ENCODE measurements at places on chromosomes 13 and 19.

DNA sequence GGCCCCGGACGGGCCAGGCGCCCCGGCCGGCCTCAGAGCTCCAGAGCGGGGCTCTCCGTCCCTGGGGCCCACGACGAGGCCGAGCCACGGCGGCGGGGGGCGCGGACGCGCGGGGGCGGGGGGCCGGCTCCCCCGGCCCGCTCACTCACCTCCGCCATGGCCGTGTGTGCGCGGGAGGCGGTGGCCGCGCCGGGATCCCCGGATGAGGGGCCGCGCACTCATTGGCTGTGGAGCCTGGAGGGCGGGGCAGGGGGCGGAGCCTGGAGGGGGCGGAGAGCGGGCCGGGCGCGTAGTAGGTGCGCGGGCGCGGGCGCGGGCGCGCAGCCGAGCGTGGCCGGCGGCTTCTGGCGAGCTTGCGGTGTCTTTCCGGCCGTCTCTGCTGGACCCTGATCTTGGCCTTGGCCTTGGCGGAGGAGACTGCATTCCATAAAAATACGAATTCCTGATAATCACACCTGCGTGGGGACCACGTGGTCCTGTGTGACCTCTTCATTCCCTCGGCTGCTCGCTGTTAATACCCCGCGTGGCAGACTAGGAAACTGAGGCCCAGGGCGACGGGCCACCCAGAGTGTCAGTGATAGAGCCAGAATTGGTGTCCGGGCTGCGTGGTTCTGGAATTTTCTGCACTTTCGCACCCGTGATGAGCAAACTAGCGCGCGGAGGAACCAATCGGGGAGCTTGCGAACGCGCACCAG lies at the start of gene MIER2:
Gene MIER2, minus strand, starts transcription at position 172 of the 695 bp plus-strand sequence. Its CDS starts 14 bp downstream, at position 158.
- peak; percentile 96 for DNase-seq

DNA sequence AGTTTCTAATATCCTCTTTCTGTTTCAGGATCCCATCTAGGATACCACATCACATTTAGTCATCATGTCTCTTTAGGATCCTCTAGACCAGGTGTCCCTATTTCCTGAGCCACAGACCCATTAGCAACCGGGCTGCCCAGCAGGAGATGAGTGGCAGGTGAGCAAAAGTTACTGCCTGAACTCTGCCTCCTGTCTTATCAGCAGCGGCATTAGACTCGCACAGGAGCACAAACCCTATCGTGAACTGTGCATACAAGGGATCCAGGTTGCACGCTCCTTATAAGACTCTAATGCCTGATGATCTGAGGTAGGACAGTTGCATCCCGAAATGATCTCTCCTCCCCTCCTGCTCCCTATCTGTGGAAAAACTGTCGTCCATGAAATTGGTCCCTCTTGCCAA lies 7.8 kb upstream of the CEBPG start:
- no peak for DNase-seq

DNA sequence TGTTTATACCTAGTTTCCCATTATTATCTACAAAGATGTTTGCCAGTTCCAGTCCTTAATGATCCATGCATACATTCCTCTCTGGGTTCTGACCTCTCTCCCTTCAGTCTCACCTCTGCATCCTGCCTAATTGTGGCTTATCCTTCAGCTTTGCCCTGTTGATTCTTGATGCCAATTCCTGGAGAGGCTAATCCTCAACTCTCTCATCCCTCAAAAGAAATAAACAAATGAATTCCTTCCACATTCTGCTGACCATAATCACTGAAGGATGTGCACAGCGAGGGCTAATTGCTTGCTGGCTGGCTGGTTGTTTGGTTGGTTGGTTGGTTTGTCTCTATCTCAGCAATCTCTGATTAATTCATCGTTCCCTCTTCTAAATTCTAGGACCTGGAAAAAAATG lies 113.8 kb downstream of the IRS2 start:
- no peak for DNase-seq

GRCh38 chr13:45254396-45254795 lies 53.6 kb upstream of the KCTD4 start:
- no peak for DNase-seq

- no peak for DNase-seq
Observed at GRCh38 chr13:51818781-51819511, 15.0 kb upstream of the DHRS12 start.

GRCh38 chr13:96248103-96248502 lies 158.2 kb downstream of the HS6ST3 start:
- DNase-seq, result no peak

- no peak for DNase-seq
Observed at GRCh38 chr13:95289020-95289444, 12.2 kb downstream of the ABCC4 start.

GRCh38 chr13:27962128-27962841 lies 6.8 kb downstream of the CDX2 start:
- no peak for DNase-seq

DNA sequence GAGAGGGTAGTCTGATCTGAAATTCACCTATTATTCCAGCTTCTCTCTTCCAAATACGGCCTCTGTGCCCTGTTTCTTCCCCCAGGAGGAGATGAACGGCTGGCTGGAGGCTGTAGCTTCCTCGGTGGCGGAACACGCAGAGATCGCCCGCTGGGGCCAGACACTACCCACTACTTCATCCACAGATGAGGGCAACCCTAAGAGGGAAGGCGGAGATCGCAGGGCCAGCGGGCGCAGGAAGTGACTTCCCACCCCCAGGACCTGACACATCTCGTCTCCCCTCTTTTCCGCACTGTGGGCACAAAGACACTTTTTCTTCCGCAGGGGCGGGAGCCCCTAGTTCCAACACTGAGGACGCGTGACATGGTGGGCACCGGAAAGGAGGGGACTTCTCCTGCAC lies 1.3 kb upstream of the SHKBP1 start:
- no peak for DNase-seq

DNA sequence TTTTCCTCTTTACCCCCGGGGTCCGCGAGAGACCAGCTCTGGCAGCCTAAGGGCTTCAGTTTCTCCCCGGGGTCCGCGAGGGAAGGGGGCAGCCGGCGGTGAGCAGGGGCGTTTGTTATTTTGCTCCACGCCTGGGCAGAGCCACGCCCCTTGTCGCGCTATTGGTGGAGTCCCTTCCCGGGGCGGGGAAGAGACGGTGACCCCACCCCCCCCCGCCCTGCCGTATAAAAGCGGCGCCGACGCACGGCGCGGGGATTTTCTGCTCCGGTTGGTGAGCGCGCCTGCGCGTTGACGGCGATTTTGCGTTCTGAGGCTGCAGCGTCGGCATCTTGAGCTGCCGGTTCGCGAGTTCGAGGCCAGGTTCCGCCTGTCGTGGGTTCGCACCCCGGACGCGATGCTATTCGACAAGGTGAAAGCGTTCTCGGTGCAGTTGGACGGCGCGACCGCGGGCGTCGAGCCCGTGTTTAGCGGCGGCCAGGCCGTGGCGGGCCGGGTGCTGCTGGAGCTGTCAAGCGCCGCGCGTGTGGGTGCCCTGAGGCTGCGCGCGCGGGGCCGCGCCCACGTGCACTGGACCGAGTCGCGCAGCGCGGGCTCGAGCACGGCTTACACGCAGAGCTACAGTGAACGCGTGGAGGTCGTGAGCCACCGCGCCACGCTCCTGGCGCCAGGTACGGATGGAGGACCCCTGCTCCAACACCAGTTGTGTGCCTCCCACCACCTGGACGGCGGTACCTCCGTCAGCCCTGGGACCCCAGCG lies at the start of gene ARRDC2:
Gene ARRDC2, plus strand, starts transcription at position 254 of the 757 bp plus-strand sequence. Its CDS starts 141 bp downstream, at position 395.
- DNase-seq, result peak; percentile 85

GRCh38 chr13:107361666-107362065 lies 793.7 kb upstream of the ARGLU1 start:
- no peak for DNase-seq

- no peak for DNase-seq
Observed at GRCh38 chr19:489418-490196, 6.7 kb upstream of the MADCAM1 start.

GRCh38 chr13:92952161-92952560 lies 274.4 kb upstream of the GPC6 start:
- DNase-seq, result no peak

- DNase-seq, result peak; percentile 5
Observed at GRCh38 chr13:74574964-74575728, 440.9 kb upstream of the KLF12 start.

DNA sequence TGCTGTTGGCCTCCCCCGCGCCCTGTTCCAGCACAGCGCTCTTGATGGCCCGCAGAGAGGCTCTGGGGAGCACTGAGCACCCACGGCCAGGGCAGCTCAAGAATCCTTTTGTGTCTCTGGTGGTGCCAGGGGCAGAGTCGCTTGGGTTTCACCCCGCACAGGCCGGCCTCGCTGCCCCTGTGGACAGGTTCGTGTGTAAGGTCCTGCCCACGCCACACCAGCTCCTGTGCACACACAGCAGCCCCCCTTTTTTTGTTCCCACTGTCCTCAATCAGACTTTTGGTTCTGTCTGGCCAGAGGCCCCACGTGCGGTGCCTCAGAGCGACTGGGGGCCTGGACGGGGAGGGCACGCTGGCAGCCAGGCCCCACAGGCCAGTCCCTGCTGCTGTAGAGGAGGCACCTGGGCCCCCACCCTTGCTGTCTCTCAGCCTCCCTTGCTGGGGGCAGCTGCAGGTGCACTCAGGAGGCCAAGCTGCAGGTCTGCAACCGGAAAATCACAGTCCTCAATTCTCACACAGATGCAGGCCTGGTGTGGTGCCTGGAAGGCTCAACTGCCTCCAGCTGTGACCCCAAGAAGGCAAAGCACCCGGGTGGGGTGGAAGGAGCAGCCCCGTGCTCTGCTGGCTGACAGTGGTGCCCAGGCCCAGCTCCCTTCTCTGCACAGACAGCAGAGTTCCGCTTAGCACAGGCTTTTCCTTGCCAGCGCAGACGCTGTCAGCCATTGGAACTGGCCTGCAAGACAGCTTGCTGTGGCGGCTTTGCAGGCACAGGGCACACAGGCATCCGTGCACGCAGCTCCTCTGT lies 12.6 kb upstream of the F7 start:
- no peak for DNase-seq

GRCh38 chr19:10681658-10682057 lies 19.6 kb upstream of the QTRT1 start:
- no peak for DNase-seq

GRCh38 chr19:42254089-42254849 lies 659 bp downstream of the ERF start:
- peak; percentile 73 for DNase-seq

DNA sequence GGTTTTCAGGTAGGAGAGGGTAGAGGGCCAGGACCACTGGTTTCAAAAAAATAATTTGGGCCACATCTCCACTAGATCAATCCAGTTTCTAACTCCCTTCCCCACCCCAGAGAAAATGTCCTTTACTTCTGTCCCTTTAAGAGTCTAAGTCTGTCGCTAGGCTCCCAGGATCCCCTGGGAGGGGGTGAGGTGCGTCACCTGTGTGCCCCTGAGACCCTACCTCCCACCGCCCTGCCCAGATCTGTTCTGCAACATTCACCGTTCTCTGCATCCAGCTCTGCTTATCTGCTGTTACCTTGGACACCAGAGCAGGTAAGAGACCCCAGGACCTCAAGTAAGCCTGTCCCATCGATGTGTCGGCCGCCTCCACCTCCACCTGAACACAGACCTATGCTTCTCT lies at the start of gene GFY:
Gene GFY, plus strand, starts transcription at position 211 of the 400 bp plus-strand sequence. CDS start 1,043 bp downstream, outside the sequence.
- no peak for DNase-seq

DNA sequence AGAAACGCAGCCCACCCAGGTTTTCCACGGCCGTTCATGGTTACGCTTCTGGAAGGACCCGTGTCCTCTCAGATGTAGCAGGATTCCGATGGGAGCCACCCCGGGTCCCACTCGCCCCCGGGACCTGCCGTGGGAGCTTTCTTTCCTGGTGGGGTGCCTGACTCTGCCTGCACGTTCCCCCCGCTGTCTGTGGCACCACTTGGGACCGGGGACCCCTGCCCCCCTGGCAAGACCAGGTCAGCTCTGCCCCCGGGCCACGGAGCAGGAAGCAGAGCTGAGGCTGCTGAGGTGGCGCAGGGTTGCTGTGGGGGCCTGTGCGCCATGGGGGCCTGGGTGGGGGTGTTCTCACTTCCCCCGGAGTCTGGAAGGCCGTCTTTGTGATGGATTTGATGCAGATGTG lies 12.1 kb downstream of the CSNK1G2 start:
- no peak for DNase-seq

- DNase-seq, result peak; percentile 48
Observed at GRCh38 chr19:1401138-1401888, at the start of gene GAMT. GAMT (minus strand) TSS chr19:1401542; CDS start chr19:1401476, 66 bp downstream.

GRCh38 chr13:52991344-52992020 lies 37.1 kb upstream of the OLFM4 start:
- no peak for DNase-seq

- DNase-seq, result no peak
Observed at GRCh38 chr13:89279374-89279773, 1608.2 kb downstream of the SLITRK5 start.

DNA sequence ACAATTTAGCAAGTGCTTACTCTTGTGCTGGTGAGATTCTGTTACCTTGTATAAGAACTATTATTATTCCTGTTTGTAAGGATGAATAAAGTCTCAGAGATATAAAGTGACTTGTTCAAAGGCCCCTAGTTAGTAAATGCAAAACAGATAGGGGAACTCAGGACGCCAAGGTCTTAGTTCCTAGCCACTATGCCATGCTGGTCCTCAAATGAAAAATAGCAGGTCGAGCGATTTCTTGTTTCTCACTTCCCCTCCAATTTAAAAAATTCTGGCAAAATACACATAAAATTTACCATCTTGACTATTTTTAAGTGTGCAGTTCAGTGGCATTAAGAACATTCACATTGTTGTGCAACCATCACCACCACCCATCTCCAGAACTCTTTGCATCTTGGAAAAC lies 1.1 kb downstream of the TECR start:
- no peak for DNase-seq

- DNase-seq, result no peak
Observed at GRCh38 chr19:28468701-28469459, 744.1 kb downstream of the UQCRFS1 start.

DNA sequence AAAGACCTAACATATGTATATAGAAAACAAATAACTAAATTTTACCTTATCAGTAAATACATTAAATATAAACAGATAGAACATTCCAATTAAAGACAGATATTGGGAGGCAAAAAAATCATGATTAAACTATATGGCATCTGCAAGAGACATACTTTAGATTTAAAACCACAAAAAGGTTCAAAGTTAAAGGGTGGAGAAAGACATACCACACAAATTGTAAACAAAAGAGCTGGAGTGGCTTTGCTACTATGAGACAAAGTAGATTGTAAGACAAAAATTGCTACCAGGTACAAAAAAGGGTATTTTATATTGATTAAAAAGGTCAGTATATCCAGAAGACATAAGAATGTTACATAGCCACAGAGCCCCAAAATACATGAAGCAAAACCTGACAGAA lies 200.2 kb downstream of the KCNRG start:
- no peak for DNase-seq

DNA sequence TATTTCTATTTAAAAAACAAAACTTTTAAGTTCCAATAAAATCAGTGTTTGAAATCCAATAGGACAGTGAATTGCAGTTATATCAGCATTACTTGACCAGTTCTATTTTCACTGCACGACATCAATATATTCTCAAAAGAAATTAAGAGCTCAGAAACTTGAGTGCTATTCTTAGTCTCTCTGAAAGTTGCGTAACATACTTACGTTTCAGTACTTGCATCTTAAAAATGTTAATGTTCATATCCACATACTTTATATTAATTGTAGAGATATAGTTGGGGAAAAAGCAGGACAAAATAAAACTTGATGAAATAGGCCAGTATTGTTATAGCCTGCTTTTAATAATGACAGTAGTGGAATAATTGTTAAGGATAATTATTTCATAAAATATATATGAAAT lies 720.5 kb upstream of the PCDH9 start:
- DNase-seq, result no peak

GRCh38 chr19:53212703-53213320 lies 19.7 kb upstream of the ZNF665 start:
- no peak for DNase-seq

Measured in stimulated activated naive CD8-positive, alpha-beta T cell treated with anti-CD3 and anti-CD28 coated beads, Interleukin-15, amount 100 ng/mL, for 72 hours (primary cell).